Naive thymus-derived CD4-positive, alpha-beta T cell (primary cell): ENCODE measurements at places on chromosomes 2 and 18.

DNA sequence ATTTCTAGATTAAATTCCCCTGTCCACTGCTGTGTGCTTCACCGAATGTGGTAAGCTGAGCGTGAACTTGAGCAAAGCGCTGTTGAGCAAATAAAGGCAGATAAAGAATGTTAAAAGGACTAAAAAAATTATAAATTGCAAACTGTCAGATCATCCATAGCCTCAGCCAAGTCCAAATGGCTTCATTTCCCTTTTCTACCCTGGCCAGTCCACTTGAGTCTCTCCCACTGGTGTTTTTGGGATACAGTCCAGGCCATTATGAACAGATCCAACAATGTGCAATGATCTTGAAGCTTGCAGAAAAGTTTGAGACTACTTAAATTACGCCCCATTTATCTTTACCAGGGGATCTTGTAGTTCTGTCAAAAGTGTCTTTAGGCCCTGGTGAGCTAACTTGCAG, 254.6 kb upstream of the PIK3C3 start:
- DNase-seq = no peak

- DNase-seq = no peak
These were observed 314.5 kb downstream of the OSR1 start for GRCh38 chr2:19043893-19044292.

DNA sequence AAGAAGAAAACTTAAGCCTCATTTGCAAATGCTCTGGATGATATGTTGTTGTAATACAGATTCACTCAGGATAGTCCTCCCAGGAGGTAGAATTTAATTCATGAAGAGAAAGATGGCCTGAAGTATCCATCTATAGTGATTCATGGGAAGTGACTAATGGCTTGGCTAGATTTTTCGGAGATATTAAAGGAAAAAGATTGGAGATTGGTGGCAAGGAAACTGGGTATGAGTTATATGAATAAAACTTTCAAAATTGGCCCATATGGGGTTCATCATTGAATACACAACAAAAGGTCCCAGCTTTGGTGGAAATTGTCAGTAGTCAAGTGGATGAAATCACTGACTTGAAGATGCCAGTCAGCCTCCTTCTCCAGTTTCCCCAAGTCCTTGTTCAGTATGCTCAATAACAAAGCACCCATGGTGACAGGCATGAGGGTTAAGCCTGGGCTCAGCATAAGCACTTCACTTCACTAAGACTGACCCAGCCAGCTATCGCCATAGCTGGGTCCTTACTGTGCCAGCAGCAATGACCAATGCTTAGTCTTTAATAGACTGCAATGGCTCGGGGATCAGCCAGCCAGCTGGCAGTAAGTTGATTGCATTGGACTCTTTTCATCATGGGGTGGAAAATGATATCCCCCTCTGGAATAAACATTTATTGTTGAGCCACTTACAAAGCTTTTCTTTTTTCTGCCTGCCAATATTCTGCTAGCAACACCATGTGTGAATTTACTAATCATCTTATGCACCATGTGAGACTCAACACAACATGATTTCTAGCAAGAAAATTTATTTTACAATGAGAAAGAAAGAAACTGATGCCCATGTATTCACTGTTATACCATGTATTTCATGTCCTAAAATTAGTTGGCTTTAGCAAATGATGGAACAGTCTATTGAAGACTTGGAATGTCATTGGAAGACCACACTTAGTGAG, 176.6 kb upstream of the TACR1 start:
- DNase-seq = no peak

GRCh38 chr2:154193246-154193645, 321.5 kb downstream of the GALNT13 start:
- no peak for DNase-seq

GRCh38 chr2:234861841-234862735, 89.7 kb upstream of the SH3BP4 start:
- DNase-seq = no peak

DNA sequence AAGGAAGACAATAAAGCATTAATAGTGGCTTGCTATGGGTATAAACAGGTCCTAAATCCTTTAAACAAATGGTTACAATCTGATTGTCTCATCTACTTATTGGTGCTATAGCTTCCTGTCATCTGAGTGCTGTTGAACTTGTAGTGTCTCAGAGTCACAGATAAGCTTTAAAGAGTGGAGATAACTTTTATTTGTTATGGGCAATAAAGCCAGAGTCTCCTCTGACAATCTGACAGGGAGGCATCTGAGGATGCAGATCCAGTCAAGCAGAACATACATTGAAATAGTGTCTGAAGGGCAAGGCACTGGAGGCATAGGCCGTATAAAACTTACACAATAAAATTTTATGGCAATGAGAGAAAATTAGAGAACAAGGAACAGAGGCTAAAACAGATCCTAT, 1132.4 kb upstream of the CDH2 start:
- no peak for DNase-seq

DNA sequence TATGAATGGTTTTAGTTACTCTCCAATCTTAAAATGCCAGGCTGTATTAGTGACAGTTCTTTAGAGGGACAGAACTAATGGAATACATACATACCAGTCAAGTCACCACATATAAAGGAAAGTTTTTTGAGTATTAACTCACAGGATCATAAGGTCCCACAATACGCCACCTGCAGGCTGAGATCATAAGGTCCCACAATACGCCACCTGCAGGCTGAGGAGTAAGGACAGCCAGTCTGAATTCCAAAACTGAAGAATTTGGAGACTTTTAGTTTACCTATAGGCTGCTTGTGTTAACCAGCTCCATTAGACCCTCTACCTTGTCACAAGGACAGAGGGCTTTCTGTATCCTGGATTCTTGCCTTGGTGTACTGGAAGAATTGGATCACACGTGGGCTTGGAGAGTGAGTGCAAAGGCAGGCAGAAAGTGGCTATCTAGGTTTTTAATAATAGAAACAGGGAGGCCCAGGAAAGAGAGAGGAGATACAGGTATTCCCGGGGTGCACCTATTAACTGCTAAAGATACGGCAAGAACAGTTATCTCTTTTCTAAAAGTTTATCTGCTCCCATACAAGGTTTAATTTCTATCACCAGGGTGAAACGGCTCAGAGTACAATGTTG, 234.9 kb upstream of the CYRIA start:
- no peak for DNase-seq

GRCh38 chr18:66553824-66554223, 50.1 kb downstream of the CDH19 start:
- DNase-seq = no peak

GRCh38 chr2:196535742-196536141, 103.8 kb upstream of the CCDC150 start:
- no peak for DNase-seq

GRCh38 chr2:62706721-62707521, 1.4 kb downstream of the EHBP1 start:
- no peak for DNase-seq
